ENCODE measurements at places on chromosomes 11 and 22.
A peak's percentile ranks its signal among the peaks of the same experiment; 100 is the strongest.

- DNase-seq: no peak
These were observed 32.9 kb upstream of the TECTA start for GRCh38 chr11:121067962-121068647.

- no peak for DNase-seq
These were observed 32.3 kb downstream of the TMPRSS5 start for GRCh38 chr11:113673550-113674396.

GRCh38 chr22:49958931-49959781, 1.4 kb upstream of the PIM3 start:
- DNase-seq: peak; percentile 65

GRCh38 chr11:42536611-42537360, 775.0 kb upstream of the API5 start:
- no peak for DNase-seq

DNA sequence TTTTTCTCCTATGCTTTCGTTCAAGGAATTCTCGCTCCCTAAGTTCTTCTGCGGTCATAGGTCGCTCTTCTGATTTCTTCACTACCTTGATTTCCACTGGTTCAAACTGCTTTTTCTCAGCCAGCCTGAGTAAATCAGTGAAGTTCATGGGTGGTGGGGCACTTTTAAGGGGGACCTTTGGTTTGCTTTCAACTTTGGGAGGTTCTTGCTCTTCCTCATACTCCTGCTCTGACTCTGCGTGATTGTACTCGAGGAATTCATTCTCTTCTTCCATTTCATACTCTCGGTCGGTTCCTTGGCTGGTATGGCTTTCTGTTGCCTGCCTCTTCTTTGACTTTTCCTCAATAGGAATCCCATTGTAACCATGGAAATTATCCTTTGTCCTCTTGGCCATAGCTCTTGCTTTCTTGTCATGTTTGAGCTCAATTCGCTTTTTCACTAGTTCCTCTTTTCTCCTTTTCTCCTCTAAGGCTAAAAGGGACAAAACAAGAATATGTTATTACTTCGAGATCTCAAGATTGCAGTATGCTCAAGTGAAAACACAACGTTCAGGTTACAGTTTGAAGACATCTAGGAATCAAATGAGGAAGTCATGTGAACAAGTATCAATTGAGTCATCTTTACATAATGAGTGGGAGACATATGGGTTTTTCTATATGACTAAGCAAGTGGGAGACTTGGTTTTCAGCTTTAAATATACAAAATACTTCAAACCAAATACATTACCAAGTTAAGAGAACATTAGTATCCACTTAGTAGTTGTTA, 16.2 kb downstream of the MISFA start:
- no peak for DNase-seq

DNA sequence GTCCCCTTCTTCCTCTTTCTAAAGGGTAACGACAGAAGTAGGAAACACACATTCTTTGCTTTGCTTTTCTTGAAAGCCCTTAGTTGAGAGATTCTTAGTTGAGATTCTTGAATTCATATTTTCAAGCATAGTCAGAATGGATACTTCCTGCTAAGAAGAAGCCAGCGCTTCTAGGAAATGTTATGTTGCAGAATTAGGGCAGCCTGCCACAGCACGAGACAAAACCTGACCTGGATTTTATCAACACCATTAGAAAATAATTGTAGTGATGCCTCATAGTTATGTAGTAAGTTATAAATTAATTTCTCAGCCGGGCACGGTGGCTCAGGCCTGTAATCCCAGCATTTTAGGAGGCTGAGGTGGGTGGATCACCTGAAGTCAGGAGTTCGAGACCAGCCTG, 37.9 kb upstream of the NUP160 start:
- DNase-seq: no peak
